ENCODE measurements at places on chromosomes 13 and 19. TPM values are rescaled to one million over a fixed set of nuclear protein-coding genes. Genes with fewer than 3 reads are reported as not detected.

The CBY2 gene
- not detected for total RNA-seq

The LENG9 gene
- total RNA-seq, result 6.8 TPM

The TMIGD2 gene
- not detected for total RNA-seq

The MBD3L2B gene
- not detected for total RNA-seq

The FGF22 gene
- not detected for total RNA-seq

The ZNF790 gene
- 6.7 TPM for total RNA-seq

The RNF225 gene
- total RNA-seq, result not detected

The PPP1R37 gene
- 25.4 TPM for total RNA-seq

The ATP1A3 gene
- not detected for total RNA-seq

The LMTK3 gene
- 0.04 TPM for total RNA-seq

The STXBP2 gene
- total RNA-seq, result 29.5 TPM

The FAM216B gene
- not detected for total RNA-seq

The CGB5 gene
- not detected for total RNA-seq

The RHPN2 gene
- total RNA-seq, result 3.3 TPM

The CBLC gene
- 0.07 TPM for total RNA-seq
